DMS79 treated with DMSO at 0.1 percent for 48 hours (cell line): ENCODE measurements at places on chromosomes 6 and 20.

GRCh38 chr20:61832181-61832580, 233.5 kb downstream of the TAF4 start:
- no peak for DNase-seq

DNA sequence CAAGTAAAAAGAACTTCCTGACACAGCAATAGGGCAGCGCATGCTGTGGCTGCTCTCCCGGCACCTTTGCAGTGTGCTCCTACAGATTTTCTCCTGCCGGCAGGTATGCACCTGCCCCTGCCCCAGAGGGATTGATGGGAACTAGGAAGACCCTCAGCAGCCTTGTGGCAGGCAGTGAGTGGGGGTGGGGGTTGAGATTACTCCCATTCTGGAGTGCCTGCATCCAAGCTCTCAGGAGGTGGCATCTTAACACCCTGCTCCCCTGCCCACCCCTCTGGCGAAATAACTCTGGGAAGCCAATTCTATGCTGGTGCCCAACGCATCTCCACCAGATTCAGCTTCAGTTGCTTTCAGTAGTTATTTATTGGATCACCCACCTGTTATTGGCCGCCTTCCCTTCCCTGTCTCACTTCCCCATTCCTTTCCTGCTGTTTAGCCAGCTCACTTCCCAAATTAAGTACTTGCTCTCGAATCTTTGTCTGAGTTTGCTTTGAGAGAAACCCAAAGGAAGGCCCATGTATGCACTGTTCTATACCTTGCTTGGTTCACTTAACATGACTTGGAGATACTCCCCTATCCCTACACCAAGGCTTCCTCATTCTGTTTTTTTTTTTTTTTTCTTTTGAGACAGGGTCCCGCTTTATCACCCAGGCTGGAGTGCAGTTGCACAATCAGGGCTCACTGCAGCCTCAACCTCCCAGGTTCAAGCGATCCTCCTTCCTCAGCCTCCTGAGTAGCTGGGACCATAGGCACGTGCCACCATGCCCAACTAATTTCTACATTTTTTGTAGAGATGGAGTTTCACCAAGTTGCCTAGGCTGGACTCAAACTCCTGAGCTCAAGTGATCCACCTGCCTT, 29.3 kb upstream of the SLC23A2 start:
- DNase-seq, result no peak

- DNase-seq, result no peak
Measured at GRCh38 chr20:14777591-14777990, 440.2 kb upstream of the FLRT3 start.

GRCh38 chr6:5599127-5599526, 337.8 kb downstream of the FARS2 start:
- DNase-seq, result no peak

DNA sequence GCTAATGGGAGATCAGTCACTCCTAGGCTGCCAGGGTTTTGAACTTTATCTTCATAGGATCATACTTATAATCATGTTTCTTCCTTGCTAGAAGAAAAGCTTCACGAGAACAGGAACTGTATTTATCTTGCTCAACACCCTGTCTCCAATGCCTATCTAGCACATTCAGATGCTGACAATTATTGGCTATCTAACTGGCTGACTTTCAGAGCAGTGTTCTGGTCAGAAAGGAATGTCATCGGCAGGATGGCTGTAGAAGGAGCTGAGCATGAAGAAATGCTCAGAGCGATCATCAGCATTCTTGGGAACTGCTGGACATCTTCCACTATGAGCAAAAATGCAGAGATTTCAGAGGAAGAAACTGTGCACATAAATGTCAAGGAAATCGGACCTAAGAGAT, 628.0 kb upstream of the NRSN1 start:
- no peak for DNase-seq

- peak; percentile 23 for DNase-seq
Measured at GRCh38 chr20:39049684-39050554, 87.8 kb downstream of the DHX35 start.

DNA sequence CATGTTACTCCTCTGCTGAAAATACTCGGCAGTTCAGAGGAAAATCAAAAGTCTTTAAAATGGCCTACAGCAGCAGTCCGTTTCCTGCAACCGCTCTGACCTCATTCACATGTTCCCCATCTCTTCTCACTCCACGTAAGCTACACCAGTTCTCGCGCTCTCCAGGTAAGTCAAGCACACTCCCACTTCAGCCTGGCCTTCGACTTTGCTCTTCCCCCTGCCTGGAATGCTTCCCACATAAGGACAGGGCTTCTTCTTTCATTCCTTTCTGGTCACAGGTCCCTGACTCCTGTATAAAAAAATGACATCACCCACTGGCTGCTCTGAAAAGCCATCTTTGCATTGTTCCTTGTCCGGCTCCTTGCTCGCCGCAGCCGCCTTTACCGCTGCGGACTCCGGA, 42.7 kb downstream of the MGME1 start:
- no peak for DNase-seq

GRCh38 chr20:10634211-10634610, 39.6 kb downstream of the JAG1 start:
- no peak for DNase-seq

DNA sequence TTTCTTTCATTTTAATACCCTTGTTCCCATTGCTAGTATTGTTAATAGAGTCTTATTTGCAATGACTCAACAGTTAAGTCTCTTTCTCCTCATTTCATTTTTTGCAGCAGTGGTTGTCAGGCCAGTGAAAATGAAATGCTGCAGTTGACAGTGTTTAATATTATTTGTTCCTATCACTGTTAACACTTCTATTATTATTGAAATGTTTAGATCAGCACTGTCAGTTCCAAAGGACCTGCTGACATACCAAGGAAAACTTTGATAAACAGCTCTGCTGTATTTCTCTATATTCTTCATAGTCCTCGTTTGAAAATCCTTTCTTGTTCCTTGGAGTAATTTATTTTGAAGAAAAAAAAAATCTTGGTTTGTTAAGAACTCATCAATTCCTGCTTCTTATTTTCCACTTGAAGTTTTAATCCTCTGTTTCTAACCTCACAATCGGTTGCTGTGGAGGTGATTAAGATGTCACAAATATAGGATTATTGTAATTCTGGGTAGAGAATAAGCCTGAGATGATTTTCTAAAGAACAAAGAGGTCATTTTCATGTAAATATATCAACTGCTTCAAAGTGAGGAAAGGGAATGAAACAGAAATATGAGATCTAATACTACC, 1065.9 kb upstream of the CITED2 start:
- DNase-seq, result no peak

- DNase-seq, result no peak
Measured at GRCh38 chr20:35947907-35948306, 6.4 kb downstream of the SCAND1 start.

- DNase-seq, result no peak
Measured at GRCh38 chr6:136783495-136784270, 8.6 kb downstream of the MAP3K5 start.

- no peak for DNase-seq
Measured at GRCh38 chr6:154996841-154997311, 1.8 kb downstream of the TIAM2 start.

- no peak for DNase-seq
Measured at GRCh38 chr20:46362921-46363867, 43.2 kb downstream of the ELMO2 start.

DNA sequence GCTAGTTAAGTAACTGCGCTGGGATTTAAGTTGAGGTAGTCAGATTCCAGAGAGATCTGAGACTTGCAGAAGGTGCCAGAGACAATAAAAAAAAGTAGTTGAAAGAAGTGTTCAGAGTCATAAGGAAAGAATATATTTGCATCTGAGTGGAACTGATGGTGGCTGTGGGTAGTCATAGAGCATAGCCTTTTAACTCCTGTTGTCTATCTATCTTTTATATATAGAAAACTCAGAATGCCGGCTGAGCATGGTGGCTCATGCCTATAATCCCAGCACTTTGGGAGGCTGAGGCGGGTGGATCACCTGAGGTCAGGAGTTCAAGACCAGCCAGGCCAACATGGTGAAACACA, 62.0 kb downstream of the CARMIL1 start:
- DNase-seq, result no peak

DNA sequence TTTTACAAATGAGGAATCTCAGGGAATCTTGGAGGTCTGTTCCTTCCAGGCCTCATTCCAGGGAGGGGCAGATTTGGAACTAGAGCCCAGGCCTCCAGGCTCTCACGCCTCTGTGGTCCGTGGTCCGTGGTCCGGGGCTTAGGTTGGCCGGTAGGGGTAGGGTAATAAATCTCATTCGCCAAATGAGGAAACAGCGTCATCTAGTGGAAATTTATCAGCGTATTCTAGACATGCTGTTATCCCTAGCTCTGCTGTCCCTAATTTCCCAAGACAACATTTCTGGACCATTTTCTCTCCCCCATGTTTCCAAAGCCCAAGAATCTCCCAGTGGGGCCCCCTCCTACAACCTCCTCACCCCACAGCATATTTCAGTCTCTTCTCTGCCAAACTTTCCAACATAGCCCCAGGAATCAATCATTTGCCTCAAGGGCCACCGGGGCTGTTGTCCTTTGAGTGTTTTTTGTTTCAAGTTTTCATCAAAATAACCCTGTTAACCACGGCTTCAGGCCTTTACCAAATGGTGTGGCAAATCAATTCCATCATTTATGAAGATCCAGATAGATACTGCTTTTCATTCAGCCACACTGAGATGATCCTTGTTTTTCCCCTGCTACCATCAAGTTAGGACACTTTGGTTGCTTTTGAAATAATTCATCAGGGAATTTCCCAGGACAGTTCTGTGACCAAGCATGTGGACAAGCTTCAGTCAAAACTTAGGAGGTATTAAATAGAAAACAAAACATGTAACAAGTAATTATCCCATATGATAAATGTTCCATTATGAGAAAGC, 126.8 kb downstream of the ALDH8A1 start:
- DNase-seq, result peak; percentile 65
